ENCODE measurements at places on chromosomes 7 and 10. TPM values are rescaled to one million over a fixed set of nuclear protein-coding genes. Genes with fewer than 3 reads are reported as not detected.

GRCh38 chr7:27689591-27690164 is 27.0 kb upstream of the HIBADH start:
- H3K27me3 ChIP-seq: peaks cover 18% of the 10 kb centered on the region
- H3K36me3 ChIP-seq: no peaks in the 10 kb centered on the region
- H3K27ac ChIP-seq: no peak overlapping the region

DNA sequence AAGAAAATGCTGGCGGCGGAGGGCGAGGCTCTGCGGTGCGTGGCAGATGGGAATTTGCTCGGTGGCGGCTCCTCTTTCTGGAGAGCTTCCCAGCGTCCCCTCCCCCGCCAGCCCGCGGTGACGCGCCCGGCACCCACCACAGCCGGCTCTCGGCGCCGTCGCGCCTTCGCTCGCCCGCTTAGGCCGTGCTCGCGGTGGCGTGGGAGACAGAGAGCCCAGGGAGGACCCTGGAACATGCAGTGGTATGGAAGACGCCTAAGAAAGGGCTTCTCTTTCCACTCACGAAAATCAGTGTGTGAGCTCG is 576 bp upstream of the CSGALNACT2 start:
- peaks cover 33% of the 10 kb centered on the region for H3K4me1 ChIP-seq
- peak overlapping the region; percentile 90 for H3K27ac ChIP-seq
- no peaks in the 10 kb centered on the region for H3K27me3 ChIP-seq
- peaks cover 7% of the 10 kb centered on the region for H3K36me3 ChIP-seq
- H3K4me3 ChIP-seq: peak overlapping the region; percentile 99
- DNase-seq: peak; percentile 39

GRCh38 chr10:35745617-35746403 is 103.7 kb upstream of the FZD8 start:
- no peaks in the 10 kb centered on the region for H3K36me3 ChIP-seq
- no peak for DNase-seq
- no peaks in the 10 kb centered on the region for H3K4me1 ChIP-seq
- no peak overlapping the region for H3K4me3 ChIP-seq
- peaks cover 24% of the 10 kb centered on the region for H3K27me3 ChIP-seq
- H3K27ac ChIP-seq: no peak overlapping the region

- no peaks in the 10 kb centered on the region for H3K36me3 ChIP-seq
- H3K27ac ChIP-seq: no peak overlapping the region
- no peaks in the 10 kb centered on the region for H3K4me1 ChIP-seq
- no peaks in the 10 kb centered on the region for H3K27me3 ChIP-seq
- no peak overlapping the region for H3K4me3 ChIP-seq
These were observed 420.8 kb downstream of the PHF14 start for GRCh38 chr7:11394438-11394837.

DNA sequence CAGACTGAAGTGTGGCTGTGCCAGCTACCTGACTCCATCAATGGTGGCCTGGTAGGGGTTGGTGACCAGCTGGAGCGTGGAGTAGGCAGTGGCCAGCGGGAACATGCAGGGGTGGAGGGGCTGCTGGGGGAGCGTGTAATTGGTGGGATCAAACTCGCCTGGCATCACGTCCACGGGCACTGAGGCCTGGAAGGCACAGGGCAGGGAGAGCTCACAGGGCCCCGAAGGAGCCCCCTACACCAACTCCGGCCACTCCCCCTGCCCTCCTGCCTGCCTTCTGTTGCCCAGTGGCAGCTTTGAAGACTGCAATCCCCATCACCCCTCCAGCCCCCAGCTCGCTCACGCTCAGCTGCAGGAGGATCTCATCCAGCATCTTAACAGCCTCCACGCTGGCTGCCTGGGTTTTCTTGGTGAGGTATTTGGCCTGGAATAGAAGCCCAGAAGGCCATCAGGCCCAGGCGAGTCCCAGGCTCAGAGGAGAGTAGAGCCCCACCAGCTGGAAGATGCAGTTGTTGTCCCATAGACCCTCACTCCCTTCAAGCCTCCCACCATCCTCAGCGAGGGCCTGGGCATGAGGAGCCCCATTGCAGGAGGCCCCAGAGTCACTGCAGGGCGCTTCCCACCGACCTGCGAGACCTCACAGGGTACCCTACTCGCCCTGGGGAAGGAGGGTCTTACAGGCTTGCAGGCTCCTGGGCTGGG is 7.1 kb downstream of the POLD2 start:
- no peak for DNase-seq
- no peak overlapping the region for H3K27ac ChIP-seq
- no peak overlapping the region for H3K4me3 ChIP-seq
- no peaks in the 10 kb centered on the region for H3K27me3 ChIP-seq
- peaks cover 7% of the 10 kb centered on the region for H3K4me1 ChIP-seq

DNA sequence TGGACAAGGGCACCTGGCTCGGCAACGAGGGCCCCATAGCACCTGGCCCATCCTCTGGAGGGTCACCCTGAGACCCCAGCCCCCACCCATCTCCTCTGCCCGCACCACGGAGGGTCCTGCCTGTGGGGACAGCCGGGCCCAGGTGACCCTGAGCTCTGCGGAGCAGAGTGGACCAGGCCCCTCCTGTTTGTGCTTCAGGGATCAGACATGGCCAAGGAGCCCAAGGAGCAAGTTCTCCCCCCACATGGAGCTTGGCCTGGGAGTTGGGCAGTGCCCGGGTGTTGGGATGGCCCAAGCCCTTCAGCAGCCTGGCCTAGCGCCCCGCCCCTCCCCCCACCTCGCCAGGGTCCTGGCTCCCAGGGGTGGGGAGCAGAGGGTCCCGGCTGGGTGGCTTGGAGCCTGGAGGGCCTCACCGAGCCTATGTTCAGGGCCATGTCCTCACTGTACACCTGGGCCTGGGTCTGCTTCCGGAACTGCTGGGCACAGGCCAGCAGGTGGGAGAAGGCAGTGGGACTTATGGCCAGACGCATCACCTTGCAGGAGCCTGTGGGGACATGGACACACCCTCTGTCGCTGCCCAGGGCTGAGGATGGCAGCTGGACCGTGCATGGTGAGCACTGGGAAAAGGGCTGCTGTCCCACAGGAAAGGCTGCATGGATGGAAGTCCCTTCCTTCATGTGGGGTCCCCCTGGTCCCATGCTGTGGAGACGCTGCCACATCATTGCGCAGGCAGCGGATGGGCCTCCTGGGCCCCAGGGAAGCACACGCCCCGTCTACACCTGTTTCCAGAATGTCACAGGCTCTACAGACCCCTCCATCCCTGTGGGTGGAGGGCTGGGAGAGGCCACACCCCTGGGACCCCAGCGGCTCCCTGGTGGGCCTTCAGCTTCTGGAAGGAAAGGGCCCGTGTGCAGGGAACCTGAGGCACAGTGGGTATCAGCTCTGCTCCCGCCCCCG is 49.2 kb upstream of the NKX6-2 start:
- H3K27me3 ChIP-seq: peaks cover 20% of the 10 kb centered on the region
- H3K27ac ChIP-seq: no peak overlapping the region

- peaks cover 23% of the 10 kb centered on the region for H3K27me3 ChIP-seq
- H3K27ac ChIP-seq: no peak overlapping the region
- H3K4me3 ChIP-seq: no peak overlapping the region
- no peak for DNase-seq
These were observed 296.0 kb upstream of the MKI67 start for GRCh38 chr10:128422190-128422589.

Gene ECHDC3
- total RNA-seq: 0.72 TPM

Gene ADAMTS14
- total RNA-seq: not detected

Gene RHOBTB1
- 10.8 TPM for total RNA-seq

Gene CUL2
- total RNA-seq: 25.6 TPM
